ENCODE measurements at places on chromosomes 12 and 14.
A peak's percentile ranks its signal among the peaks of the same experiment; 100 is the strongest.

GRCh38 chr14:53109105-53110041, 43.8 kb downstream of the DDHD1 start:
- no peak for DNase-seq

DNA sequence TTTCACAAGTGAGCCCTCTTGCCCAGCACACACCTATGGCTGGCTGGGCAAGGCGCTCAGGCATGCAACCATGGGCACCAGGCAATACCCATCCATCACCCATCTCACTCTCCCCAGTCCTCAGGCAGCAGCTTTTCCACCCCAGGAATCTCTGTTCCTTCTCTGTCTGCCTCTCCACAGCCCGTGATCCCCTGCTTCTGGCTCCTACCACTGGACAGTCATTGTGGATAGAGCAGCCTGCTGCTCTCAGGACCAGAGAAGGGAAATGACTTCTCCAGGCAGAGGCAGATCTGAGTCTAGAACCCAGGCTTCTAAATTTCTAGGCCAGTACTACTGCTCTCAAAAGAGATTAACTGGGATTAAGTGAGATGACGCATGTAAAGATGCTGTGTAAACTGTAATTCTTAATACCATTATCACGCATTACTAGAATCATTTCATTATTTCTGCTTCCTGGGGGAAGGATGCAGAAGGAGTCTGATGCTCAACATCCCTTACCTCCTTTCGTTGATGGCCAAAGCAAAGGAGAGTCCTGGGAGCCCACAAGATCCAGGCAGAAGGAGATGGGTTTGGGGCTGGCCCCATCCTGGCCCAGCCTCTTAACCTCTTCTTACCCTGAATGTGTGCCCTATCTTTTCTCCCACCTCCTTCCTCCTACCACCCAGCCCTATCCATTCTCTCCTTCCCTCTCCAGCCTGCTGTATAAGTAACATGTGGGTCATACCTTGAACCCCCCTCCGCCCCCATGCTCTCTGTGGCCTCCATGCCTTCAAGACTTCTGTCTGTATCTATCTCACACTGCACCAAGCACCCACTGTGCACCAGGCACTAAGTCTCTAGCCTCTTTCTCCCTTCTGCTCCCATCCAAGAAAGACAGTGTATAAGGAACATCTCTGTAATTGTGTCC, 4.8 kb upstream of the AQP5 start:
- no peak for DNase-seq

DNA sequence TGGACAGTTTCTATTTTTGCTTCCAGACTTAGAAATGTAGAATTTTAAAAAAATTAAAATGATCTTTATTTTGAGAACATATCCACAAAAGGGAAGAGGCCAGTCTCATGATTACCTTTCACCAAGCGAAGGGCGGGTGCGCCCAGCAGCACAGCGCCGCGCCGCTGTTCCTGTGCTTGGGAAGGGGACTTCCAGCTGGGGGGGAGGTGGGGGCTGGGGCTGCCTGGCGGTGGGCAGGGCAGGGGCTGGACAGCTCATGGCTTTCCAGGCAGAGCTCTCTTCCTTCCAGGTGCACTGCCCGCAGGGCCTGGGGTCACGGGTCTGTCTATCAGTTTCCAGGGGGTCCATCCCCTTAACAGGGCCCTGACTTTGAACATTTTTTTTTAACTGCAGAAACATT, 199.9 kb downstream of the TTC7B start:
- no peak for DNase-seq

GRCh38 chr12:30067146-30067545, 283.4 kb upstream of the TMTC1 start:
- peak; percentile 47 for DNase-seq

- DNase-seq: no peak
These were observed 176.7 kb downstream of the CALM1 start for GRCh38 chr14:90573385-90574105.

DNA sequence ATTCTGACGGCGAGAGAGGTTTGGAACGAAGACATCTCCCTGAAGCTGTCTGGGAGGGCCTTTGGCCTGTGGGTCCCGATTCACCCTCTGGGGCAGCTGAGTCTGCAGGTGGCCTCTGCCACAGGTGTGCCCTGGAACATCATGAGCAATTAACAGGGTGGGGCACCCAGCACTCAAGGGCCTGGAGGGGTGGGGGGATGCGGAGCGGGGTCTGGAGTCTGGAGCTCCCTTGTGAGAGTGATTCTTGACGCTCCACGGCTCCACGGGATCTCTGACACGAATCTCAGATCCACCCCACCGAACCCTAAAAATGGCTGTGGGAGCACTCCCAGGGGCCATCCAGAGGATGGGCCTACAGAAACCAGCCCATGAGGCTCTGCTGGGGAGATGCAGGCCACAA, 8.3 kb downstream of the ITPK1 start:
- no peak for DNase-seq

DNA sequence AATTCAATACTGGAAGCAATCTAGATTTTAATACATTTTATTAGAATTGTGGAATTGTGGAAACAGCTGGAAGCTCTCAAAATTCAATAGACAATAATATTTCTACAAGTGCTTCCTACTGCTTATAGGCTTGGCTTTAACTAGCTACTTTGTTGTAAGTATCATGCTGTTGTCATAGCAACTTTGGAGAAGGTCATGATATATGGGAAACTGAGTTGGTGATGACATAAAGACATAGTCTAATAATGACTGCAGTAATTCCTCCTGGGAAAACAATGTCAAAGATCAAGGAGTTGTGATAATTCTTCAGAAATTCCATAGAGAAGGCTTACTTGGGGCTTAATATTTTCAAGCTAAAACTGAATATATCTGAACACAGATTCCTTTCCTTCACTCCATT, 266.6 kb downstream of the KIF21A start:
- no peak for DNase-seq

- DNase-seq: no peak
These were observed 40.2 kb upstream of the NT5DC3 start for GRCh38 chr12:103881261-103881660.

DNA sequence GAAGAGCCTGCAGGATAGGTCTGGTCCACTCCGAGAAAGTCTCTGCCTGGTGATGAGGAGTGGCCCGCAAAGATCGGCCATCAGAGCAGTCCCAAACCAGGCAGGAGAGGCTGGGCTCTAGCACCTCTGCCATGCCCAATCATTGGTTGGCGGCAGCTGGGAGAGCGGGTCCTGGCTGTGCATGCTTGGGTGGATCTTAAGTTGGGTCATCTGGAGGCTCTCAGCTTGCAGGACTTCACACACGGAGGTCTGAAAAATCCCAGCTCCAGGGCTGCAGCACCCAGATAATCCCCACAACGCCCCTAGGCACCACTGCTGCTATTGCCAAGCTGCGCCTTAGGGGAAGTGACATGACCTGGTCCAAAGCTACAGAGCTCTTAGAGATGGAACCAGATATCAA, 766.7 kb upstream of the TBX3 start:
- DNase-seq: no peak

- no peak for DNase-seq
These were observed 608 bp downstream of the PTGES3 start for GRCh38 chr12:56687223-56688128.
